ENCODE measurements at places on chromosomes 3 and 15.

DNA sequence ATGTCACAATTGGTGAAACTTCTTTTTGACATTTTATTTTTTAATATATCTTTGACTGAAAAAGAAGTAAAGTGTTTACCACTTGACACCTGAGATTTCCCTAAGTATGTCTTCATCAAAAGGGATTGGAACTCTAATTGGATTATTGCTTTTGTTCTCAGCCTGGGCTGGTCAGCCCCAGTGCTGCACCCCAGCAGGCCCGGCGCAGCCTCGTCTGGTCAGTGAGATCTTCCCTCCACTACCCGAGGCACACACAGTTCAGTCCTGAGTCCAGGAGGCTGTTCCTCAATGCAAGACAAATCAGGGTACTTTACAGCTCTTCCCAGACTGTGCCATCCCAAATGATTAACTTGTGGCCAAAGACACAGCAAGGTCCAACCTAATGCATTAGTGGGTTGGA is 146.9 kb upstream of the SEMA6D start:
- no peak for DNase-seq

GRCh38 chr3:114111060-114111770 is 54.7 kb downstream of the QTRT2 start:
- DNase-seq = peak; percentile 67

DNA sequence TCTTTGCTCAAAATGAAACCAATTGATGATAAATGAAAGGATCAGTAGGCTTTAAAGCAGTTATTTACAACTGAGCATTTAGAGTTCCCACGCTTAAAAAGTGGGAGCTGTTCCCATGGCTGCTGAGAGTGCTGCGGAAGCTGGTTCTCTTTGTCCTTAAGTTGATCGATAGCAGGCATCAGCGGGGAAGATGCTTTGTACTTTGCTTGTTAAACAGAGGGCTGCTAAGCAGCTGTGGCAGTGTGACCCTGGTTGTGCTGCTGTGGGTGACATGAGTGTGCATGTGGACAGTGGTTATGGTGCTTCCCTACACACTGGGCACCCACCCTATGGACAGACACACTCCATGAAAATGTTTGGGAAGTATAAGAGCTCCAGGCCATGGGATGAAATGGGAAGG is 96.3 kb downstream of the PTPRG start:
- no peak for DNase-seq

- peak; percentile 100 for DNase-seq
These were observed 9.3 kb downstream of the IRAK2 start for GRCh38 chr3:10173926-10174435.

GRCh38 chr3:187964760-187965159 is 189.2 kb upstream of the LPP start:
- peak; percentile 60 for DNase-seq

- DNase-seq = no peak
These were observed 349.3 kb downstream of the MAGI1 start for GRCh38 chr3:65689436-65689835.

DNA sequence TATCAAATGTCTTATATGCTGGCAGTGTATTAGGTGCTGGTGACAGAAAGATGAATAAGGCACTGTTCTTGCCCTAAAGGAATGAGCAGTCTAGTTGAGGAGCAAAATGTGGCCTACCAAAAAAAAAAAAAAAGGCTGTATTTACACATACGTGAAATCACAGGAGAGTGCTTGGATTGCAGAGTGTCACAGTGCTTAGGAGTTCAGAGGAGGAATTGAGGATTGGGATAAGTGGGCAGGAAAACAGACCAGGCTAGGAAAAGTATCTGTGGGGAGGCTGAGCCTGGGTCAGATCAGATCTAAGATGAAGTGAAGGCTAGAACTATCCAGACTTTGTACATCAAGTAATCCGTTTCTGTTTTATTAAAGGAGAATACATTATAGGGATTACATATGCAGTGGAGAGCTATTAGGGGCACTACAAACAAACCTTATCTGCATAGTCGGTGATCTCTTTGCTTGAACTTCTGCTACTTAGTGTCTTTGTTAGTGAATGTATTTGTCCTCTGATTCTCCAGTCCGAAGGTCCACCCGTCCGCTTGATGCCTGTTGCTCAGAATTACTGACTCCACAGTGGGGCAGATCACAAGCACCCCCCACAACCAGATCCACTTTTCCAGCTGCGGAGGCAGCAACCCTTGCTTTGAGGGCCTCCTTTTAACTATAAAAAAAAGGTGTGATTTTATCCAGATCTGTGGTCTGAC is 80.0 kb downstream of the FNDC3B start:
- DNase-seq = no peak

GRCh38 chr3:55089211-55089610 is 161.4 kb upstream of the LRTM1 start:
- DNase-seq = no peak

GRCh38 chr15:68706931-68707330 is 113.8 kb downstream of the ANP32A start:
- no peak for DNase-seq

GRCh38 chr15:59237924-59238331 is 31.3 kb downstream of the LDHAL6B start:
- DNase-seq = peak; percentile 90

DNA sequence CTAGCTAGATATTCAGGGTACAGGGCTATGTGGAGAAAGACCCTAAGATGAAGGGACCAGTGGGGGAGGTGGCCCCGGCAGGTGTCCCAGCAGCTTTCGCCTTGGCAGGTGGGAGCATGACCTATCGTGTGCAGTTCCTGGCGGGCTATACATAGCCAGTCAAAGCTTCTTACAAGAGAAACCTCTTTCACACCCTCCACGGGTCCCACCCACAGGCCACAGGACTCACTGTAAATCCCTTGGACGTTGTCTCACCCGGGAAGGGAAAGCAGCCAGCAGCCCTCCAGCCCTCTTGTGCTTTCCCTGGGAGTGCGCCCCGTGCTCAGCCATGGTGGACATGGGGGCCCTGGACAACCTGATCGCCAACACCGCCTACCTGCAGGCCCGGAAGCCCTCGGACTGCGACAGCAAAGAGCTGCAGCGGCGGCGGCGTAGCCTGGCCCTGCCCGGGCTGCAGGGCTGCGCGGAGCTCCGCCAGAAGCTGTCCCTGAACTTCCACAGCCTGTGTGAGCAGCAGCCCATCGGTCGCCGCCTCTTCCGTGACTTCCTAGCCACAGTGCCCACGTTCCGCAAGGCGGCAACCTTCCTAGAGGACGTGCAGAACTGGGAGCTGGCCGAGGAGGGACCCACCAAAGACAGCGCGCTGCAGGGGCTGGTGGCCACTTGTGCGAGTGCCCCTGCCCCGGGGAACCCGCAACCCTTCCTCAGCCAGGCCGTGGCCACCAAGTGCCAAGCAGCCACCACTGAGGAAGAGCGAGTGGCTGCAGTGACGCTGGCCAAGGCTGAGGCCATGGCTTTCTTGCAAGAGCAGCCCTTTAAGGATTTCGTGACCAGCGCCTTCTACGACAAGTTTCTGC is 15.0 kb downstream of the GRK7 start:
- DNase-seq = no peak

DNA sequence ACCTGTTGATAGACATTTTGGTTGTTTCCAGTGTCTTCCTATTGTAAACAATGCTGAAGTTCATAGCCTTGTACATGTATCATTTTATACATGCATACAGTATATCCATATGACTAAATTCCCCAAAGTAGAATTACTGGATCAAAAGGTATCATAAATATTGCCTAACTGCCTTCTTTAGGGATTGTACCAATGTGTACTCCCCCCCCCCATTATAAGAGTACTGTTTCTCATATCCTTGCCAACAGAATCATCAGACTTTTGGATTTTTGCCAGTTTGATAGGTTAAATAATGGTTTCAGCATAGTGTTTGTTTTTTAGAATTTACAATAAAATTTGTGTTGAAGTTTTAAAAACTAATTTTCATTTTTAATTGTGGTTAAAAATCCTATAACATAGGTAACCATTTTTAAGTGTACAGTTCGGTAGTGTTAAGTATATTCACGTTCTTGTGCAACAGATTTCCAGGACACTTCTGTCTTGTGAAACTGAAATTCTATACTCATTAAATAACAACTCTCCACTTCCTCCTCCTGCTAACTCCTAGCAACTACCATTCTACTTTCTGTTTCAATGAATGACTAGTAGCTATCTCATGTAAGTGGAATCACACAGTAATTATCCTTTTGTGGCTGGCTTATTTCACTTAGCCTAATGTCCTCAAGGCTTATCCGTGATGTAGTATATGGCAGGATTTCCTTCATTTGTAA is 30.8 kb upstream of the MAP3K13 start:
- DNase-seq = peak; percentile 95

DNA sequence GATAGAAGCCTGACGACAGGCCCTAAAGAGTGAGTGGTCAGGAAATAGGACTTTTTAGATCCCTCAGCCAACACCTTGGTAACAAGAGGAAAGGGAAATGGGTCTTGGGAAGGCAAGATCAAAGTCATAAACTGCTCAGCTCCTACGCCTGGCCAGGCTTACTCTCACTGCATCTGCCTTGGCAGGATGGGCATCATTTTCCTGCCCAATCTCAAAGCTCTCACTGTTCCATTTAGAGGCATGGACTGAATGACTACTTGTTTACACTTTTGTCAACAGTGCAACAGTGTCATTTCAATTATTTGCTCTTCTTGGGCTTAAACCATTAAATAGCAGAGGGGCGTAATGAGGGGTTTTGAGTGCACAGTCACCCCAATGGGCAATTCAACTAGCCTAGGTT is 808.7 kb downstream of the GRM7 start:
- no peak for DNase-seq

- peak; percentile 94 for DNase-seq
These were observed 2.1 kb upstream of the RHO start for GRCh38 chr3:129526121-129526900.

GRCh38 chr3:42544492-42545283 is 37.1 kb downstream of the SEC22C start:
- DNase-seq = no peak

DNA sequence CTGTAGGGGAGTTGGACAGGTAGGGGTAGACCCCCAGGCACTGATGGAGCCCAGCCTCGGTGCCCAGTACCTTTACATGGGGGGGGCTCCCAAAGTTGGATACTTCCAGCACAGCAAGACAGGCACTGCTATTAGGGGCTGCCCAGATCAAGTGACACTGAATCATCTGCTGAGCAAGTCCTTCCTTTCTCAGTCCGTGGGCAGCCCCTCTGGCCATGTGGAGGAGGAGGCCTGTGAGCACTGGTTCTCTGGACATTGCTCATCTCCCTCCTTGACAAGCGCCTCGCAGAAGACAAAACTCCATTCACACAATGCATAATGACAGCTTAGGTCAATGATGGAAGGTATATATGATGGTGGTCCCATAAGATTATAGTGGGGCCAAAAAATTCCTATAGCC is 35.7 kb downstream of the EEFSEC start:
- DNase-seq = peak; percentile 57

GRCh38 chr3:134625462-134625861 is 25.4 kb downstream of the KY start:
- no peak for DNase-seq

- no peak for DNase-seq
These were observed 36.5 kb downstream of the SH3GL3 start for GRCh38 chr15:83483612-83484011.

- no peak for DNase-seq
These were observed 17.1 kb upstream of the SKIC8 start for GRCh38 chr15:78316283-78317083.

- DNase-seq = no peak
These were observed 45.0 kb downstream of the SOX2 start for GRCh38 chr3:181756645-181757297.

GRCh38 chr3:42741796-42742195 is 31.3 kb downstream of the CCDC13 start:
- no peak for DNase-seq

DNA sequence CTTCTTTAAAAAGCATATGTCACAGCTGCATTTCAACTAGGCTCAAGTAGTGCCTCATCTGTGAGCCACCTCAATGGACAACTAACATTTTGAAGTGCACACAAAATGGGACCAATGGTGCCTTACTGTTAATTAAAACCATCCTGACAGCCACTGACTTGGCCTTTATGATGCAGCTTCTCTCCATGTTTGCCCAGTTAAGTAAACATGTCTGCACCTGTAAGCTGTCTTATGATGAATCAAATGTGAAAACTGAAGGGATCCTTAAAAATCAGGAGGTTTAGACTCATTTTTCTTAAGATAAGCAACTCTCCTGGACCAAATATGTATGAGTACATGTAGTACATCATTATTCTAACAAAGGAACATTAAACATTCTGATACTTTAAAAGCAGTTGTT is 861.6 kb downstream of the ROBO1 start:
- DNase-seq = no peak

- DNase-seq = no peak
These were observed 59.3 kb downstream of the NR1D2 start for GRCh38 chr3:24004171-24004938.

GRCh38 chr3:43024181-43024885 is 45.2 kb downstream of the GASK1A start:
- DNase-seq = peak; percentile 24

DNA sequence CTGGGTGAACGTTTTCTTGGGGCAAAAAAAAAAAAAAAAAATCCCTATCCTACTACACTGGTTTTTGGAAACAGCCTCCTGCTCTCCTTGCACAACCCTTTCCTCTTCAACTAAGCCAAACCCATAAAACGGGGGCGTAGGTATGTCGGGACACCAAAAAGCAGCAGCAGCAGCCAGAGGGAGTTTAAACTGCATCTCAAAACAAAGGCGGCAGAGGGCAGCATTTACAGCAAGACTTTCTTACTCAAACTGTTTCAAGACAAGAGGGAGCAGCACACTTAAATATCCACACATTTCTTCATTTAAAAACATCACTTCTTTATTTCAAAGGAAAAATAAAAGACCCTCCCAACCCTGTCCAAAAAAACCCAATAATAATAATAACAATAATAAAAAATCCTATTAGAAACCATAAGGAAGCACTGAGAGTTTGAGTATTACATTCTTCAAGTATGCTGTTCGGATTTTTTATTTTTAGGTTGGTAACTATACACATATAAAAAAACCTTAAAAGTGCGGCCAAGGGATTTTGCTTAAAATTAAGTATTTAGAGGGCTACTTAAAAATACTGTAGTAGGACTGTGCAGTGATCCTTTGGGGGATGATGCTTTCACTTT is 43.9 kb upstream of the PLXND1 start:
- DNase-seq = peak; percentile 75

DNA sequence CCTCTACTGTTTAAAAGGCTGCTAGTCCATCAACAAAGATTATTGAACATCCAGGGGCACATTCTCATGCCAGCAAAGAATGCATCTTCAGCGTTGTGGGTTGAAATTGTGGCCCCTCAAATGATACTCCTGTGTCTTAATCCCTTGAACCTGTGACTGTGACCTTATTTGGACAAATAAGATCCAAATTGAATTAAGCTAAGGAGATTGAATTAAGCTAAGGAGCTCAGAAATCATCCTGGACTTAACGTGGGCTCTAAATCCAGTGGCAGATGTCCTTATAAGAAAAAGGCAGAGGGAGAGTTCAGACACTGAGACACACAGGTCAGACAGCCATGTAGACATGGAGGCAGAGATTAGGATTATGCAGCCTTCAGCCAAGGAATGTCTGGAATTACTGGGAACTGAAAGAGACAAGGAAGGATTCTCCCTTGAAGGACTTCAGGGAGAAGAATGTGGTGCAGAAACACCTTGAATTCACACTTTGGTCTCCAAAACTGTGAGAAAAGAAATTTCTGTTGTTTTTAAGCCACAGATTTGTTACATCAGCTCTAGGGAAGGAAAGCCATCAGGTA is 57.3 kb upstream of the SLC24A5 start:
- no peak for DNase-seq
